Iris pigment epithelial cell (primary cell): ENCODE measurements at places on chromosomes 4 and X.

GRCh38 chrX:71236836-71237235 is 13.8 kb downstream of the GJB1 start:
- DNase-seq = no peak

DNA sequence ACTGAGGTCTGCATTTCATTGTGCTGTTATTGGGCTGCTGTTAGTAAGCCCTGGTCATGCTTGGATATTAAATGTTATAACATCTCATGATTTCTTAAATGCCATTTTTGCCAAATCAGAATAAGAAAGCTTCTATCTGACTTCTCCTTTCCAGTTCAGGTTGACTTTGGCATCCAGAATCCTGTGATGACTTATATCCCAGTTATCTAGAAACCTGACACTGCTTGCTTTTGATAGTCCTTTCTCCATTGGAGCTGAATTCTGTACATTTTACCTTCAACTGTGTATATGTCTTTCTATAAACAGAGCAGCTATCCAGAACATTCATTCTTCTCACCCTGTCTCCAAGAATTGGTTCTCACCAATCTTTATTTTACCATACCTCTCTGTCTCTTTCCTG is 257.7 kb upstream of the GNPDA2 start:
- peak; percentile 0 for DNase-seq

DNA sequence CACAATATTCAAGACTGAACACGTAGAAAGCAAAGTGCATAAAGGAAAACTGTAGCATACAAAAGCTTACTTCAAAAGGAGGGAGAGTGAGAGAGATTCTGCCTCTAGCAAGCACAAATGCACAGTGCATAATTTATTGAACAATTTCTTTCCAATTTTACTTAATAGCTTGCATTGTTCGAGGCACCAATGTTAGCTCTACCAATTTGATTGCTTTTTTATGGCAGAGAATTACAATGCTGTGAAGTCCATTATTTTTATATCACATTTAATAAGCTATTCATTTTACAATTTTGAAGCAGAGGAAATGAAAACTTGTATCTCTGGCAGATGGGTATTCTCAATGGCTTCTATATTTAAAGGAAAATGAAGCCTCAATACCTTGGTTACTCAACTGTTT is 331.7 kb downstream of the GPM6A start:
- DNase-seq = no peak

DNA sequence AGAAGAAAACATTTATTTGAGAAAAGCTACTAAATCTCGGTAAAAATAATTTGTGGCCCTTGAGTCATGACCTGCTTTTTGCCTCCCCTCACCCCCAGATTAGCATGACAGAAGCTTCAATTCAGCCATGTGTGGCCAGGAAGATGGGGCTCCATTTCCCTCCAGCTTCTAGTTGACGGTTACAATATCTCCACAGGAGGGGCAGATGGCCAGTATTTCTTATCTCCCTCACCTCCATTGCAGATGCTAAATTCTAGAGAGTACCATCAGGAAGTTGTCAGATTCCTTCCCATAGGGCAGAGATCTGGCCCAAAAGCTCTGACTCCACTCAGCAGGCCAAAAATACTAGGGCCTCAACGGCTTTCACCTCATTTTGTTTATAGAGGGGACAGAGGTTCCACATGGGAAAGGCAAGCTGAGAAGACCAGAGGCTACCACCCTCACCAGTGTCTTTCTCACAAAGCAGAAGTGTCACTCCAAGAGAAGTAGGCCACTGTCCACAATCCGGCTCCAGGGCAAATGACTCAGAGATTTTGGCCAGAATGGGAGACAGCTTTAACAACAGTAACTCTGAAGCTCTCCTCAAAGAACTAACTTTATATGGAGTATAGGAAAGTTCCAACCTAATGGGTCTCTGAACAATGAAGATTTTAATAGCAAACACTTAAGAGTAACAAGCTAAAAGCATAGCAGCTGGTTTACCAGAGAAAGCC is 108.3 kb downstream of the TBC1D19 start:
- no peak for DNase-seq

DNA sequence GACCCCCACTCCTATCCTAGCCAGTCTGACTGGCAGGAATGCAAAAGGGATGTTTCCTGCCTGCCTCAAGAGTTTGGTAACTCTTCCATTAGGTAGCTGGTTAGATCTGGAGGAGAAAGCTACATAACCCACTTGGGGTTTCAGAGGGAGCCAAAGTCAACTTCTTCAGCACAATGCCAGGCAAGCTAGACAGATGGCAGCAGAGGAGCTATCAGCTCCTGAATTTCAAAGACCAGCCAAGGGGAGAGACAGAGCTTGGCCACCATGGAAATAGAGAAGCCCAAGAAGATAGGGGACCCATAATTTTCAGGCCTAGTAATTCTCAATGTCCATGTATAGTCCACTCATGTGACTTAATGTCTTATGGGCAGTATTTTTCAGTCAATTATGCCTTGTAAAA is 56.4 kb downstream of the PGRMC1 start:
- no peak for DNase-seq

GRCh38 chr4:95080969-95081368 is 323.2 kb downstream of the BMPR1B start:
- DNase-seq = no peak

- DNase-seq = peak; percentile 79
Measured at GRCh38 chrX:105460376-105460775, 239.9 kb upstream of the TEX13A start.

DNA sequence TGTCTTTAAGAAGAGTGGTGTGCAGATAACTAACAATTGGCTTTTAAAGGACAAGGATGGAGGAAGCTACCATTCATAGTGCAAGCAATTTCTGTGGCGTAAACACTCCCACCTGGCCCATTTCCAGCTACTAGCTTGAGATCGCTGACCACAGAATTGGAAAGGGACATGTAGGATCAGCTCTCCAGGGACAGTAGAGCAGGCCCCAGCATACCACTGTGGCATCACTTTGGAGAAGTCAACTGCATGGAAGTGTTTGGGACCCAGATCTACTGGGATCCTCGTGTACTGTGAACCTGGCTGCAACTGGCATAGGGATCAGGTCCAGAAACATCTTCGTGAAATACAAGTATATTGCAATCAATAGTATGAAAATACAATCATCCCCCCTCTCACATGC is 515.0 kb downstream of the INPP4B start:
- no peak for DNase-seq

- peak; percentile 63 for DNase-seq
Measured at GRCh38 chr4:107837776-107838618, 13.3 kb downstream of the SGMS2 start.

- DNase-seq = no peak
Measured at GRCh38 chrX:71958281-71958675, 47.6 kb downstream of the NHSL2 start.

- DNase-seq = no peak
Measured at GRCh38 chrX:100478714-100479306, 68.7 kb upstream of the PCDH19 start.

- DNase-seq = no peak
Measured at GRCh38 chrX:11427453-11428071, 134.3 kb downstream of the AMELX start.

DNA sequence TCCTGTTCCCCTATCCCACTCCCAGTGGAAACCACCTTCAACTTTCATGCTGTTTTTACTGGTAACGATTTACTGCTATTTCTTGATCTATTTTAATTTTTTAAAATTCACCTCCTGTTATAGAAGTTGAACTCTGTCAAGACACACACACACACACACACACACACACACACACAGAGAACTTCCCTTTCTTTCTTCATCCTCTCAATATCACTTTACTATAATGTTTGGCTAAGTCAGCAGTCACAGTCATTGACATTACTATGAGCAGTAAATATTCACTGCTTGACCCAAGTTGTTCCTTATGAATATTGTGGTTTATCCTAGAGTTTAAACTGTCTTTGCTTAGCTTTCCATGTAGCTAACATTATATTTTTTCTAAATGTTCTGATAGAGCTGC is 24.0 kb upstream of the SGMS2 start:
- no peak for DNase-seq

- DNase-seq = no peak
Measured at GRCh38 chrX:150514462-150514861, 54.0 kb upstream of the MTM1 start.

GRCh38 chr4:30402276-30402675 is 317.9 kb upstream of the PCDH7 start:
- DNase-seq = peak; percentile 56

- DNase-seq = no peak
Measured at GRCh38 chrX:153477901-153478300, 7.5 kb upstream of the HAUS7 start.

GRCh38 chrX:120251471-120252011 is 929 bp downstream of the ZBTB33 start:
- DNase-seq = peak; percentile 29

DNA sequence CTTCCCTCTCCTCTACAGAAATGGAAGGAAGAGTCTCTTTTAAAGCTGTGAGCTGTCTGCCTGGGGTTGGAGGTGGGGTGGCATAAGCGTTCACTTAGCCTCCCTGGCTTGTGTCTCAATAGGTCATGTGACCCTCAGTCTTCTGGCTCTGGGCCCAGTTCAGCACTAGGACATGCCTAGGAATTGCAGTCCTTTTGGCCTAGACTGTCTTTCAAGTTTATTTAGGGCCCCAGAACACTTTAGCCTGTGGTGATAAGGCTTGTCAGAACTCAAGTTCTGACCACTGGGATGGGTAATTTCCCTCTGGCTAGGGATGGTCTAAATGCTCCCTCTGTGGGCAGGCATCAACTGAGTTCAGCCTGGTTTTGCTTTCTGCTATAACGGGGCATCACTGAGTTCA is 34.3 kb upstream of the ARMCX4 start:
- peak; percentile 75 for DNase-seq

GRCh38 chrX:9595174-9595573 is 130.3 kb downstream of the TBL1X start:
- DNase-seq = peak; percentile 52

GRCh38 chr4:102525504-102525903 is 24.3 kb downstream of the NFKB1 start:
- no peak for DNase-seq

GRCh38 chrX:75603833-75604232 is 81.0 kb upstream of the ZDHHC15 start:
- peak; percentile 29 for DNase-seq

GRCh38 chr4:15024386-15024785 is 22.1 kb downstream of the CPEB2 start:
- peak; percentile 60 for DNase-seq

DNA sequence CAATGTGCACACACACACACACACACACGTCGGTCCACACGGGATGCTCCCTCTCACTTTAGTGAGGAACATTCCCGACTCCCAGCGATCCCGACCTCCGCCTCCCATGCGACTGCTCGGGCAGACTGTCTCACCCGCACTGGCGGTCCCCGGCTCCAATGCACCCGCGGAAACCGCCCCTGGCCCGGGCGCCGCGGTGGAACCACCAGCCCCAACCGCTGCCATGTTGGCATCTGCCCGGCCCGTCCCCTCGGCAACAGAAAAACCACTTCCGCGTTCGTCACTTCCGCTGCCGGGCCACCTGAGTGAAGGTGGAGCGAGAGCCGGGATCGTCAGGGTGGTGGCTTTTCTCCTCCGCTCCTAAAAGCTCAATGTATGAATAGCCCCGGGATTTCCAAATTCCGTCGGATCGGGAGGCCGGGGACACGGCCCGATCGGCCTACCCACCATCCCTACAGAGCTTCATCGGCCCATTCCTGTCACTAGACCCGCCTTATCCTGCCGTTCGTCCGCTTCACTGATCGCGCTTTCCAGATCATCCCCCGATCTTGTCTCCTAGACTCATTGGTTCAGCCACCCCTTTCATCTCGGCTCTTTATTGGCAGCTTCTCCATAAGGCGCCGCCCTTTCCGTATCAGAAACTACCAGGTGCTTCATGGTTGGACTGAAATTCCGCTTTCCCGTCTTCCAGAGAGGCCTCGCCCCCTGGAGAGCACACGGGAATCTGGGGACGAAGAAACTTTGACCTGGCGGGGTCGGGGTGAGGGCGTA is at the start of gene SLC35A2:
Gene SLC35A2 (minus strand): TSS at position 235 of the 771 bp plus-strand sequence. CDS start 10 bp downstream, at position 225.
- peak; percentile 85 for DNase-seq

- DNase-seq = no peak
Measured at GRCh38 chr4:25437926-25438325, 60.9 kb downstream of the ANAPC4 start.

DNA sequence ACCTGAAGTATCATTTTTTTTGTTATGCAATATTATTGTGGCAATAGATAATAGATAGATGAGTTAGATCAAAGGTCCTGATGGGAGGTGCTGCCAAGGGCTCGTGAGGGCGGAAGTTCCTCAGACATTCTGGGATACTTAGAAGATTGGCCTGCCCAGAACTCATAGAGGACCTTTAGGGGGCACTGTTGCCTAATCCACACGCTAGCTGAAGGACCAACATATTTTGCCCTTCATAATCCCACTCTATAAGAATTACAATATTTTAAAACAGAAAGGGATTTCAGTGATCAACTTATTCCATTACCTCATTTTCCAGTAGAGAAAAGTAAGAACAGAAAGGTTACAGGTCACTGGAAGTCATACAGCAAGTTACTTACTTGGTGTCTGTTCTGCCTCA is 22.9 kb upstream of the COX7B2 start:
- DNase-seq = peak; percentile 47

DNA sequence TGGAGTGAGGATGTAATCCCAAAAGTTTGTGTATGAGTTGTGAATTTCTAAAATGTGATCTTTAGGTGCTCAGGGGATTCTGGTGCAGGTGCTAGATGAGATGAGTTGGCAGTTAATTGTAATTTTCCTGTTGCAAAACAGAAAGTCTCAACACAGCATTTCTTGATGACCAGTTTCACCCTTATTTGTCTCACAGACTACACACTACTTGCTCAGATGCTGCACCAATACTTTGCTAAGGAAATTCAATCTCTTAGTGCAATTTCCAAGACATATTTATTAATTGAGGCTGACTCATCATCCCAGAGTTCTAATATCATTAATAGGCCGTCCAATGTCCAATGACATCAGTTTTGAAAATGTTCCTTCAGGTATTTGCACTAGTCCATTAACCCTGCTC is 159.2 kb upstream of the SFRP2 start:
- DNase-seq = no peak

- no peak for DNase-seq
Measured at GRCh38 chr4:174503079-174503715, 19.1 kb downstream of the HPGD start.

DNA sequence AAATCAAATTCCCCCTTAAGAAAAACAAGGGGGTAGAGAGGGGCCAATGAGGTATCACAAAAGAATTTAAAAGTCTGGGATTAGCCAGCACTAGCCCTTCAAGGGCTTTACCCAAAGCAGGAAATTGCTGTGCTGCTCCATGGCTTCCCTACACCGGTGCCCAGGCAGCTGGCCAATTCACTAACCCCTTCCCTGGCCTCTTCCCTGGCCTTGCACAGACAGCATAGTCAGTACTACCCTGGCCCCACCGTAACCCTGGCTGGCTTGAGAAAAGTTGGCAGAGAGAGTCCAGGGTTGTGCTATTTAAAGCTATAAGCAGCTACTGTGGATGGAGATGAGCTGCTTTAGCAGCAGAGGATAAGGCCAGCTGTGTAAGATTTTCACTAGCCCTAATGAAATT is 43.1 kb downstream of the ADAMTS3 start:
- DNase-seq = peak; percentile 82

DNA sequence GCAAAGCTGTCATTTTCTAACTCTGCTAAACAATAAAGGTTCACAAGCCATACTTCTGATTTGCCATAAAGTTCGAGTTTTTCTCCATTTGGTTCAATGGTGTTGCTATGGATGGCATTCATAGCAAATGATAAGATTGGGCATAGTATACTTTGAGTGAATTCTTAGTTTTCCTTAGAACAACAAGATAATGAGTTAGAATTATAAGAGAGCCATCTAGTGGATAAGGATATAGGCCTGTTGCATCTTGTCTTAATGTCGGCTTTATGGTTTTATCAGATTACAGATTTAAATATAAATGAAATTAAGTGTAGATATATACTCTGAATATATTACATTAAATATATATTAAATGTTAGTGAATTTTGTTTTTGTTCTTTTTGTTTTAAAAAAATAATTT is 644.6 kb downstream of the IL1RAPL1 start:
- no peak for DNase-seq
